Cerebellar cortex (tissue), 1 donor: ENCODE measurements at places on chromosomes 11 and 22.

- no peak for DNase-seq
These were observed 793.6 kb downstream of the DLG2 start for GRCh38 chr11:84833488-84834088.

DNA sequence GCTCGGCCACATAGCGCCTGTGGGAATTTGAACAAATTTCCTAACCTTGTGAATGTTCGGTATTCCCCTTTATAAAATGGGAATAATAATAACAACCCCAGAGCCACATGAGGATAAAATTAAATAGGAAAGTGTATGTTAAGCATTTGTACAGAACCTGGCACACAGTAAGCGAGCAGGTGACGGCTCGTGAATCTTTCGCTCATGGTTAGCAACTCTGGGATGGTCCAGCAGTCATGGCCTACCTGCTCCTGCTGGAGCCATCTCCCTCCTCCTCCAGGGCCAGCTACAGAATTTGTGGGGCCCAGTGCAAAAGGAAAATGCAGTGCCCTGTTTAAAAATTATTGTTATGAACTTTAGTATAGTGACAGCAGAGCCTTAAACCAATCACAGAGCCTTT, 88.5 kb upstream of the CSNK2A3 start:
- no peak for DNase-seq

GRCh38 chr11:76735841-76736240, 47.3 kb upstream of the TSKU start:
- peak; percentile 84 for DNase-seq

GRCh38 chr11:102139081-102139498, 28.8 kb downstream of the YAP1 start:
- no peak for DNase-seq

DNA sequence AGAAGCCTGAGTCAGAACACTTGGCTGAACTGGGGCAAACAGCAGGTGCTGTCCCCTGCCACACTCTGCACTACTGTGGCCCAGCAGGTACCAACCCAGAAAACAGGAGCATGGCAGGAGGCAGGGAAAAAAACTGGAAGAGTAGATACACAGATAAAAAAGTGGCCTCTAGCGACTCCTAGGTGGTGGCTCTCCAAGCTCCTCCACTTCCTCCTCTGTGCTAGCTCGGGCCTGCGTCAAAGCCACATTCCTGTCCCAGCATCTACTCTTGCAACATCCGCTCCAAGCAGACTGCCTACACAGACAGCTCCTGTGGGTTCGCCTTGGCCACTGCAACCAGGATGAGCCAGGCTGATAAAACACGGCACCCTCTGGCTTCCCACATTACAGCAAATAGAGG, 6.9 kb downstream of the OR8B12 start:
- DNase-seq: no peak

GRCh38 chr11:124882339-124883071, 15.2 kb downstream of the ROBO4 start:
- peak; percentile 20 for DNase-seq

- no peak for DNase-seq
These were observed 126.3 kb upstream of the CARD18 start for GRCh38 chr11:105265845-105266244.

DNA sequence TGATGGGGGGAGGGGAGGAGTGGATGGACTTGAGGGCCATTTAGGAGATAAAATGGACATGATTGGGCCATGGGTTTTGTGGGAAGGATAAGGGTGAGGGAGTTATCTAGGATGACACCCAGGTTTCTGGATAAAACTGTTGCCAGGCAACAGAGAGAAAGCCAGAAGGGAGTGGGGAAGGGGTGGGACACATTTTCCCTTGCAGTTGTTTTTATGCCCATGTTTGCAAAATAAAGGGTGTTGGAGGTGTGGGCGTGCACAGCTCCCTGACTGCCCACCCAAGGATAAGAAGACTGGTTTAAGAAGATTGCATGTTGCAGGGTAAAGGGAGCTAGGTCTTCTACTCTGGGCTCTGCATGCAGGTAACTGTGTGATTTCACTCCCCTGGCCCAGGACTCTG, 18.3 kb upstream of the YWHAH start:
- no peak for DNase-seq

GRCh38 chr11:26993965-26994457, at the start of gene FIBIN:
FIBIN (plus strand) TSS chr11:26994112; CDS start chr11:26994527, 415 bp downstream.
- peak; percentile 7 for DNase-seq

DNA sequence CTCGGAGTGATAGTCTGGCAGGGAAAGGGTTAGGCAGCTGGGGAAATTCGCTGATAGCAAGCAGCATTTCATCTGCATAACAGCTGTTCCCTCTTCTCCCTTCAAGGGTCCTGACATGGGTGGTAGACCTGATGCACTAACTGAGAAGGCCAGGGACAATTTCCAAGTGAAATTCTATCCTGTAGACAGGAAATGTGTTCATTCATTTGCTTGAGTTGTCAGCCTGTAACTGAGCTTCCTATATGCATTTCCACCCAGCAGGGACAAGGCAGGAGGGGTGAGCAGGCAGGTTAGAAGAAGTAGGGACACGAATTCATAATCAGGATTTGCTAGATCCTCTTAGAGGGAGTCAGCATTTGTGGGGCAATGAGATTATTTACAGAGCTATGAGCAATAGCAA, 154.3 kb upstream of the NCAM1 start:
- DNase-seq: no peak

- no peak for DNase-seq
These were observed 22.6 kb downstream of the C11orf71 start for GRCh38 chr11:114377612-114378267.

- no peak for DNase-seq
These were observed 241.2 kb upstream of the SYN3 start for GRCh38 chr22:33299245-33299956.

- DNase-seq: no peak
These were observed 6.2 kb downstream of the ZDHHC8 start for GRCh38 chr22:20137671-20138416.

DNA sequence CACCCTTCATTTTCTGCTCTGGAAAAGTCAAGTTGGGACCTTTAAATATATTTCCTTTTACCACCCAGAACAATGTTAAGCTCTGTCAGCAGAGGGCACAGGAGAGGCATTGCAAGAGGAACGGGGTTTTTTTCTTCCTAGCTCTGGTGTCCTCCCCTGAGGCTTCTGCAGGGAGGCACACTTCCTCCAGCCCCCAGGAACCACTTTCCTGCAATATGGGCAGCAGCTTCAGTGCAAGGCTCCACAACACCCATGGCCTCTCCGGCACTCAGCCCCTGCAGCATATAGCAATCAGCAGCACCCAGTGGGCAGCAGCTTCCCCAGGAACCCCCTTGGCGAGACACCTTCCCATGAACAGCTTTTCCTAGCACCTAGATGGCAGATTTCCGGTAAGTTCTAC, 101.4 kb downstream of the SYT9 start:
- no peak for DNase-seq

GRCh38 chr11:66880496-66881450, 23.9 kb downstream of the LRFN4 start:
- DNase-seq: peak; percentile 78

GRCh38 chr11:32706985-32707741, 87.3 kb downstream of the CCDC73 start:
- no peak for DNase-seq

DNA sequence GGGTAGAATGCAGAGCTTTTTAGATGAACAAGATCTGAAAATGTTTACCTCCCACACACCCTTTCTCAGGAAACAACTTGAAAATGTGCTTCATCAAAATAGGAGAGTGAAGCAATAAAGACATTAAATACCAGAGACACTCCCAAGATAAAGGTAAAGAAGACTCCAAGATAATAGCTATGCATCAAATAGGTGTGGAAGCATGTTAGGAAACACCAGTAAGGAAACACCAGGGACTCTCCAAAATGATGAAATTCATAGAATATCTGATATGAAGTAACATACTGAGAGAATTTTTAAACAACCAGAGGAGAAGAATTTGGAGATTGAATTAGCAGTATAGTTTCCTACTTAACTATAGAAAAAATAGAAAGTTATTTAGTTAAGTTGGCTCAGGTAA, 57.0 kb downstream of the OR10A6 start:
- DNase-seq: no peak

DNA sequence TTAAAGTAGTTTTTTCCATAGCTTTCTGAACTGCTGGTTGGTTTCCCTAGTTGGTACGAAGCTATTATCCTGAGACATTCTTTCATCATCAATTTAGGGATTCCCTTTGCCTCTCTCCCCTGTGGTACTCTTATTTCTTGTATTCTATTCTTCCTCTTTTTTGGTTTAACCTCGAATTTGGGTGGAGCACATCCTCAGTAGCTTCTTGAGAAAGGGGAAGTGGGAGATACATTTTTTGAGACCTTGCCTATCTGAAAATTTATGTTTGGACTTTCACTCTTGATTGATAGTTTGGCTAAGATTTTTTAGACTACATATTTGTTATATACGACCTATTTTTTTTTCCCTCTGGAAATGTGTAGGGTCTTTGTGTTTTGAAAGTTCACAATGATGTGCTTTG, 121.7 kb upstream of the ZBED5 start:
- DNase-seq: no peak

GRCh38 chr11:96341211-96342013, 1.6 kb downstream of the MAML2 start:
- DNase-seq: peak; percentile 51

DNA sequence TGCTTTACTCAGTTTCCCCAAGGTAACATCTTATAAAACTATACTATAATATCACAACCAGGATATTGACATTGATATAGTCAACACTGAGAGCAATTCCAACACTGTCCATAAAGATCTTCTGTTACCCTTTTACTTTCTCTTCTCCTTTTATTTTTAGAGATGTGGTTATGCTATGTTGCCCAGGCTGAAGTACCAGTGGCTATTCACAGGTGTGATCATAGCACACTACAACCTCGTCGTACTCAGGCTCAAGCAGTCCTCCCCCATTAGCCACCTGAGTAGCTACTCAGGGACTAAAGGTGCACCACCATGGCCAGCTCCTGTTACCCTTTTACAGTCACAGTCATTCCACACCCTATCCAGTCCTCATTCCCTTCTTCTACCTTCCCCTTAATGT, 119.7 kb downstream of the CWF19L2 start:
- no peak for DNase-seq

DNA sequence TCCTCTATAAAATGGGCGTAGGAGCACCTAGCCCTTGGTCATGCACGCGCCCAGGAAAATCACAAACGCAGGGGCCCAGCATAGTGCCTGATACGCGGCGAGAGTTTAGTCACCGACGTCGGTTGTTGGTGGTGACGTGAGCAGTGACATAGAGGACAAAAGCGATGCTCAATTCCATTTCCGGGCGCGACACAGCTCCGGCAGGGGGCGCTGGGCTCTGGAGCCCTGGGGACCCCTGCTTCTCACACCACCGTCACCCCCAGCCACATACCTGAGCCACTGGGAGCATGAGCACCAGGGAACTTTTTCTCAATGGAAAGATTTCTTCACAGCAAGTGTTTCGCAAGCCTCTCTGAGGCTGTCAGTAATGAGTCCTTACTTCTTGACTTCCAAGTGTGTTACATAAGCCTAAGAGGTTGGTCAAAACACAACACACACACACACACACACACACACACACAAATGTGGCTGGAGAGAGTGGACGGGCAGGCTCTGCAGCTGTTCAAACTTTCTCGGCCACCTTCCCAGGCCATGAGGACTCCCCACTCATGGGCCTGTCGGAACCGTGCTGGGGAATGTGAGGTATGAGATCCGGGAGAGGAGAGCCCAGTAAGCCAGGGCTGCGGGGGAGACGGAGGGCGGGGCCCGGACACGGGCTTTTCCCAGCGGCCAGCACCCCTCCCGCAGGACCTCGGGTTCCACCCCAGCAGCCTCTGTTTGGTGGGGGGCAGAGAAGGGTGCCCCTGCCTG, 36.9 kb upstream of the LINC01488 start:
- peak; percentile 8 for DNase-seq

GRCh38 chr22:35966314-35967045, 62.1 kb downstream of the RBFOX2 start:
- no peak for DNase-seq

DNA sequence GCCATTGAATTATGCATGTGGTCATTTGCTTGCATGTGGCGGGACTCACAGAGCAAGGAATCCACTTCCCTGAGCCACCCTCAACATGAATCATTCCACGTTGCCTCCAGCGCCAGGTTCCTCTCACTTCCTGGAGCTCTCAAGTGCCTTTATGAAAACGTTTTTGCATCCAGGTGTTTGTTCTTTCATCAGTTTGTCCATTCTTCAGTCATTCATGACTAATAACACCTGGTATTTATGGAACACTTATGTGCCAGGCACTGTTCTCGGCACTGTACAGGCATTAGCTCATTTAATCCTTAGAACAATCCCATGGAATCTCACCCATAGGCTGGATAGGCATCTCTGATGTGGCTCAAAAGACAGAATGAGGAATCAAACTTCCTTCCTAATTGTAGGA, 256.1 kb upstream of the SYN3 start:
- no peak for DNase-seq

DNA sequence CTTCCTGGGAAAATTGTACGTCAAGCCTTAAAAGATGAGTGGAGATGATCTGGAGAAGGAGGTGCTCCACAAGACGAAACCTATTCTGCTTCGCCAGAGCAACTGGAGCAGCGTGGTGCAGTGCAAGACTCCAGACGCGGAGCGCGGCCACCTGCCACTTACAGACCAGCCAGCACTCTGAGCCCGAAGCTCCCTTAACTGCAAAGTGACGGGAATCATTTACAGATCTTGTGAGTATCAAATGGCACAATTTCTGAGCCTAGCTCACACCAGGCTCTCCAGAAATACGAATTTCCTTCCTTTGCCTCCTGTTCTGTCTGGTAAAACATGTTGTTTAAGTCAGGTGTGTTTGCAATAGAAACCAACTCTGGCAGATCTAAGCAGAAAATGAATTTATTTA, 369.3 kb downstream of the CADM1 start:
- DNase-seq: peak; percentile 63

- no peak for DNase-seq
These were observed 77.5 kb downstream of the CSTPP1 start for GRCh38 chr11:47014097-47014496.

DNA sequence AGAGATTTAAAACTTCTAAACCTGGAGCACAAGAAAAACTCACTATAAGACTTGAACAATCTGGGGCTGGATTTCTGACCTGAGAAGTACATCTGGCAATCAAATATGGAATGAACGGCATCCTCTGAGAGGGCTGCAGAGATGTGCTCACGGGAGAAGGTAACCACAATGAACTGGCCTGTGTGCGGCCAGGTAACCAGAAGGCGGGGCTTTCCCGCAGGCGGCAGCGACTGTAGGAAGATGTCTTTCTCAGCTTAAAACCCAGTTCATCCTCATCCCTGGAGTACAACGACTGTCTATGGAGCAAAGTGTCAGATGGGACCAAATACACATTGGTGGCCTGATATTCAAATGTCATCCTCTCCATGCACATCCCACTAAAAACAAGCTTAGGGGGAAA, 24.5 kb downstream of the MICAL3 start:
- DNase-seq: peak; percentile 49

- DNase-seq: no peak
These were observed 25.6 kb downstream of the NARS2 start for GRCh38 chr11:78548911-78549590.
